ENCODE measurements at places on chromosomes 12 and 14. TPM values are rescaled to one million over a fixed set of nuclear protein-coding genes. Genes with fewer than 3 reads are reported as not detected.

Gene GPR84
- total RNA-seq, result not detected

Gene SH2B3
- 20.5 TPM for total RNA-seq

Gene MGST1
- not detected for total RNA-seq

Gene CLEC2A
- total RNA-seq, result not detected

Gene TPPP2
- not detected for total RNA-seq
